ENCODE measurements at places on chromosomes 7 and 10. TPM values are rescaled to one million over a fixed set of nuclear protein-coding genes. Genes with fewer than 3 reads are reported as not detected.
A peak's percentile ranks its signal among the peaks of the same experiment; 100 is the strongest.

ZNF467 gene
- 4.6 TPM for total RNA-seq

CYP26C1 gene
- not detected for total RNA-seq

SSBP1 gene
- 50.8 TPM for total RNA-seq

DNA sequence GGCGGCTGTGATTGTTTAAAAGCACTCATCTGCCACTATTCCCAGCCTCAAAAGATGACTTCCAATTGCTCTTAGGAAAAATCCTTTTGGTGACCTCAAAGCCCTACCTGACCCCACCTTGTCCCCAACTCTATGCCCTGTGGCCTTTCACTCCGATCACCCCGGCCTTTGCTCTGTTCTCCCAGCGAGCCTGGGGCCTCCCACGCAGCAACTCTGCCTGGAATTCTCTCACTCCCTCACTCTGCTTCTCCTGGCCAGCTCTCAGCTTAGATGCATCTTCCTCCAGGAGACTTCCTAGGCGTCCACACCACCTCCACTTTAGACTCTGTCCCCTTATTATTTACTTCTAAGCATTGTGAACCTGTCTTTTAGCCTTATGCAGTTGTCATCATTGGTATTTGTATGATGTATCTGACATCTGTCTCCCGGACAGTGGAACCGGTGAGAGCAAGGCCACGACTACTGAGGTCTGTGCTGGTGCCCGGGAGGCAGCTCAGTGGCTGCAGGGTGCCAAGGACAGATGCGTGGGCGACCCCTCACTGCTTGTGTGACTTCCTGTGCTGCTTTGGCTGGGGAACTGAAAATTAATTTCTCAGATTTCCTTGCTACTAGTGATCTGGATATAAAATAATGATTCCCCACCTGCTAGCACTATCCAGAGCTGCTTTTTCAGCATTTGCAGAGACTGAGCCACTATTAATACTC lies 63.0 kb downstream of the PIP4K2A start:
- H3K27ac ChIP-seq, result no peak overlapping the region
- H3K4me1 ChIP-seq, result peaks cover 68% of the 10 kb centered on the region
- H3K4me3 ChIP-seq, result no peak overlapping the region
- DNase-seq, result no peak
- no peaks in the 10 kb centered on the region for H3K36me3 ChIP-seq

- DNase-seq, result no peak
- no peak overlapping the region for H3K4me3 ChIP-seq
- no peaks in the 10 kb centered on the region for H3K27me3 ChIP-seq
- H3K36me3 ChIP-seq, result no peaks in the 10 kb centered on the region
Observed at GRCh38 chr10:100774223-100774622, 28.8 kb downstream of the PAX2 start.

GRCh38 chr7:143320620-143321019 lies 4.7 kb downstream of the CLCN1 start:
- DNase-seq, result no peak
- H3K36me3 ChIP-seq, result no peaks in the 10 kb centered on the region
- no peaks in the 10 kb centered on the region for H3K27me3 ChIP-seq
- no peaks in the 10 kb centered on the region for H3K4me1 ChIP-seq

GRCh38 chr7:66352071-66352470 lies 146.9 kb downstream of the TPST1 start:
- no peak overlapping the region for H3K27ac ChIP-seq
- H3K4me3 ChIP-seq, result peak overlapping the region; percentile 31
- peaks cover 2% of the 10 kb centered on the region for H3K36me3 ChIP-seq
- H3K27me3 ChIP-seq, result no peaks in the 10 kb centered on the region
- peaks cover 24% of the 10 kb centered on the region for H3K4me1 ChIP-seq

Data from thoracic aorta (tissue), 2 donors.